ENCODE measurements at places on chromosomes 4 and X. TPM values are rescaled to one million over a fixed set of nuclear protein-coding genes. Genes with fewer than 3 reads are reported as not detected.

MAGEA8 gene
- total RNA-seq = not detected

TMEM31 gene
- total RNA-seq = not detected

MAGEA3 gene
- not detected for total RNA-seq

ETDA gene
- not detected for total RNA-seq

P2RY10 gene
- total RNA-seq = not detected

MECP2 gene
- total RNA-seq = 21.2 TPM

CCDC110 gene
- 0.88 TPM for total RNA-seq

C4orf54 gene
- under 0.01 TPM for total RNA-seq

ERAS gene
- total RNA-seq = not detected

ZIC3 gene
- not detected for total RNA-seq

SSX1 gene
- total RNA-seq = not detected

HERC5 gene
- 0.08 TPM for total RNA-seq

GNL3L gene
- total RNA-seq = 17.2 TPM

HSFX2 gene
- total RNA-seq = 0.40 TPM

PNMA6F gene
- not detected for total RNA-seq

CYLC1 gene
- not detected for total RNA-seq

ART3 gene
- total RNA-seq = not detected

WNK3 gene
- total RNA-seq = 1.3 TPM

CBLL2 gene
- not detected for total RNA-seq

CFAP47 gene
- not detected for total RNA-seq

CFAP299 gene
- total RNA-seq = not detected

ZAR1 gene
- not detected for total RNA-seq

RAI2 gene
- 0.78 TPM for total RNA-seq
